ENCODE measurements at places on chromosomes 3 and 15.

- DNase-seq = no peak
These were observed 50.2 kb downstream of the RAD54L2 start for GRCh38 chr3:51588724-51589123.

DNA sequence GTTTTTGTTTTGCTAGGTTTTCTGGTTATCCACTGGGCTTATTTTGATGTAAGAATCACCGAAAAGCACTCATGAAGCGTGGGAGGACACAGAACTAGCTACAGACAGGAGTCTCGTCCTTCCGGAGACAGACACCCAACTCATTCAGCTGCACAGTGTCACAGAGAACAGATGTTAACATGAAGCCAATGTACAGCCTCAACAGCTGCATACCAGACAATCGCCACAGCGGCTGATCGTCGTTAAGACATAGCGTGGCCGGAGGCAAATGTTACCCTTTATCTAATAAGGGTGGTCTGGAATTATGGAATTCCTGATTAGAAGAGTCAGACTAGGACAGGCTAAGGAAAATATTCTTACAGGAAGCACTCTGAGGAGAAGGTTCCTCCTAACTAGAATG lies 1.1 kb upstream of the PYGO1 start:
- DNase-seq = no peak

DNA sequence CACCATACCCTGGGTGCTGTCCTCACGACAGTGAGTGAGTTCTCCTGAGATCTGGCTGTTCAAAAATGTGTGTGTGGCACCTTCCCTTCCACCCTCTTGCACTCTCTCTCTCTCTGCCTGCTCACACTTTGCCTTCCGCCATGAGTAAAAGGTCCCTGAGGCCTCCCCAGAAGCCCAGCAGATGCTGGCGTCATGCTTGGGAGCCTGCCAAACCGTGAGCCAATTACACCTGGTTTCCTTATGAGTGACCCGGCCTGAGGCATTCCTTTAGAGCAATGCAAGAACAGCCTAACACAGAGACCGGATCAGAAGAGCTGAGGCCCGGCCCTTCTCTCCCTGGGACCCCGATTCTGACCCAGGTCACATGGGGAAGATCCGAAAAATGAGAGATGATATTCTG lies 15.4 kb downstream of the TMEM44 start:
- no peak for DNase-seq

GRCh38 chr3:94596887-94597566 lies 534.2 kb downstream of the NSUN3 start:
- DNase-seq = no peak

Data from stimulated activated CD4-positive, alpha-beta T cell treated with anti-CD3 and anti-CD28 coated beads, Interleukin-1b, Interleukin-23, amount 100 ng/mL, for 1 hour (primary cell).